ENCODE measurements at places on chromosomes 5 and 9. TPM values are rescaled to one million over a fixed set of nuclear protein-coding genes. Genes with fewer than 3 reads are reported as not detected.
A peak's percentile ranks its signal among the peaks of the same experiment; 100 is the strongest.

GRCh38 chr5:56585461-56585860 lies 229.9 kb upstream of the MAP3K1 start:
- peaks cover 55% of the 10 kb centered on the region for H3K27me3 ChIP-seq
- H3K4me3 ChIP-seq: no peak overlapping the region

DNA sequence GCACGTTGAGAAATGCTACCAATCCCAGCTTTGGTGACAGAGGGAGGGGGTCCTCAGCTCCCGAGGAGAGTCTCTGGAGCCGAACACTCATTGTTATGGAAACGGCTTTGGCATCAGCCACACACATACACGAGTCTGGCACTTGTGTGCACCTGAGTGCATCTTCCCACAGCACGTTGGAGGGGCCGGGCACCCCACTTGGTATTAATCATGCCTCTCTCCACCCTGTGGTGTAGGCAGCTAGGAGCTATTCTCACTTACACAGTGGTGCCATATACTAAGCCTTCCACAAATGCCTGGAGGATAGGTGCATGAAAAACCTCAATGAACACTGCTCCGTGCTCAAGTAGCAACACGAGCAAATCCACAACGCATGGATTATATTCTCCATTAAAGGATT lies 133.9 kb upstream of the PANK3 start:
- peak overlapping the region; percentile 88 for H3K27ac ChIP-seq
- H3K4me3 ChIP-seq: no peak overlapping the region
- H3K36me3 ChIP-seq: no peaks in the 10 kb centered on the region
- peak; percentile 4 for DNase-seq
- peaks cover 27% of the 10 kb centered on the region for H3K4me1 ChIP-seq

FBXL7 gene
- total RNA-seq: 8.7 TPM

GRCh38 chr5:168303393-168304025 lies 12.1 kb downstream of the WWC1 start:
- H3K27me3 ChIP-seq: no peaks in the 10 kb centered on the region
- no peak for DNase-seq
- H3K36me3 ChIP-seq: no peaks in the 10 kb centered on the region
- no peak overlapping the region for H3K4me3 ChIP-seq

RAB3C gene
- not detected for total RNA-seq

- no peak for DNase-seq
- no peaks in the 10 kb centered on the region for H3K27me3 ChIP-seq
- peaks cover 25% of the 10 kb centered on the region for H3K36me3 ChIP-seq
- peaks cover 1% of the 10 kb centered on the region for H3K4me1 ChIP-seq
These were observed 68.6 kb downstream of the NLN start for GRCh38 chr5:65790371-65791163.

AQP3 gene
- total RNA-seq: not detected

DNA sequence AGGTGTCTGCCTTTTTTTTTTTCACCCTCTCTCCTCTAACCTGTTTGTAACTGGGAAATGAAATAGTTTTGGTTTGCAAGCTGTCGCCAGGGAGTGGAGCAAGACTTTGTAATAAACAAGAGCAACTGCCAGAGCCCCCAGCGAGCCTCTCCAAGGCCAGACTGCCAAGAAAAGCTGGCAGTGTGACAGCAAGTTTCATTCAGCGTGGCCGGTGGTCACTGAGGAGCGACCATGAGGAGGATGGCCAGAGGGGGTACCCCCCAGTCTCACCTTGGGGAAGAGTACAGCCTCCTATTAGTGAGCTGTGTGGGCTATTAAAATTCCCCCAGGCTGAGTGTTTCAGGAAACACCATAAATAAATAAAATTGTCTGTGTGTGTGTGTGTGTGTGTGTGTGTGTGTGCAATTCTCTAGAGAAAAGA lies 49.9 kb downstream of the ZFAND5 start:
- H3K4me1 ChIP-seq: peaks cover 19% of the 10 kb centered on the region
- no peaks in the 10 kb centered on the region for H3K36me3 ChIP-seq
- no peak overlapping the region for H3K27ac ChIP-seq
- H3K4me3 ChIP-seq: peak overlapping the region; percentile 38
- DNase-seq: peak; percentile 67

DNA sequence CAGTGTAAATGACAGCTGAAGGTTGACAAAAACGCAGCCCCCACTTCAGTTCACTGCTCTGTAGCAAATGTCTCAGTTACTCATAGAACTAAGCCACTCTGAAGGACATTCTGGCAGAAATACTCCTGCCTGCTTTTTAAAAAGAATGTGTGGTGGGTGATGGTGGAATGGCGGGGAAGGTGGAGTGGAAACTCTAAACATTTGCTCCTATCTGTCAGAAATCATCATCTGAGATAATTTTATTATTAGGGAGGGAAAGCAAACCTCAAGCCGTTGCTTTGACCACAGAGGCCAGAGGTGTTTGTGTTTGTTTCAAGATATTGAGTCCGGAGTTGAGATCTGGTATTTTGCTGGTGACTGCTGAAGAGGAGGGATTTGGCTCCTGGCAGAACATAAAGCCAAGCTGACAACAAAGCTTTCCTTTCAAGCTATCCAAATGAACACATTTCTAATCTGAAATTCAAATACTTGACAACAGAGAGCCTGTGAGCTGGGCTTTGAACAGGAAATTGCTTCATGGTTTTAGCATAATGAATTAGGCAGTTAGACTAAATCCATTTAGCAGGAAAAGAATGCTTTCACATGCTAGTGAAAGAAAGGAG lies 362.7 kb downstream of the CSNK1G3 start:
- DNase-seq: peak; percentile 6
- H3K27me3 ChIP-seq: 0 out of 2 replicates have a peak, but pooled peaks cover 3% of the 10 kb centered on the region
- H3K27ac ChIP-seq: no peak overlapping the region
- H3K36me3 ChIP-seq: no peaks in the 10 kb centered on the region

SPATA31A5 gene
- not detected for total RNA-seq

GRCh38 chr9:30815585-30815984 lies 1568.9 kb upstream of the ACO1 start:
- no peak overlapping the region for H3K4me3 ChIP-seq
- no peaks in the 10 kb centered on the region for H3K27me3 ChIP-seq
- H3K36me3 ChIP-seq: no peaks in the 10 kb centered on the region
- H3K27ac ChIP-seq: no peak overlapping the region

DNA sequence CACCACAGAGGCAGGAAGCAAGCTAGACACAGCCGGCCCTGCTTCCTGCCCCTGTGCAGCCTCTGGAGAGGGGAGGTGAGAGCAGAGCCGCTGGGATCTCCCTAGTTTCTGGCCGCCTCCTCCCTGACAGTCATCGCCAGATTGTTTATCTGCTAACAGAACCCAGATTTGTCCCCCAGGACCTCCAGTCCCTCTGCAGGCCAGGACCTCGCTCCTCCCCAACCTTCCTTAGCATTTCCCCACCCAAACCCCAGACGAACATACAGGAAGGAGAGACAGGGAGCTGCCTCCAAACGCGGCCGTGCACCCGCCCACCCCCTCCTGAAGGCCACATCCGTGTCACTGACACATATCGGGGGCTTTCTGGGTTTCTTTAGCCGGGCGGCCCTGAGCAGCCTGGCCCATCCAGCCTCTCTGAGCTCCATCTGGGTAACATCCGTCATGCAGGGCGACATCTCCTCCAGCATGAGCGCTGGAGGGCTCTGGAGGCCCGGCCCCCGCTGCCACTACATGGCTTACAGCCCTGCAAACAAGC lies 47.5 kb downstream of the DBH start:
- no peak overlapping the region for H3K27ac ChIP-seq
- peak; percentile 26 for DNase-seq
- H3K4me1 ChIP-seq: no peaks in the 10 kb centered on the region
- peaks cover 6% of the 10 kb centered on the region for H3K27me3 ChIP-seq
- H3K4me3 ChIP-seq: no peak overlapping the region
- no peaks in the 10 kb centered on the region for H3K36me3 ChIP-seq

GRCh38 chr9:35864695-35865255 lies 5.4 kb downstream of the OR13J1 start:
- no peak overlapping the region for H3K27ac ChIP-seq
- H3K27me3 ChIP-seq: peaks cover 15% of the 10 kb centered on the region
- no peak overlapping the region for H3K4me3 ChIP-seq
- H3K36me3 ChIP-seq: no peaks in the 10 kb centered on the region

DNA sequence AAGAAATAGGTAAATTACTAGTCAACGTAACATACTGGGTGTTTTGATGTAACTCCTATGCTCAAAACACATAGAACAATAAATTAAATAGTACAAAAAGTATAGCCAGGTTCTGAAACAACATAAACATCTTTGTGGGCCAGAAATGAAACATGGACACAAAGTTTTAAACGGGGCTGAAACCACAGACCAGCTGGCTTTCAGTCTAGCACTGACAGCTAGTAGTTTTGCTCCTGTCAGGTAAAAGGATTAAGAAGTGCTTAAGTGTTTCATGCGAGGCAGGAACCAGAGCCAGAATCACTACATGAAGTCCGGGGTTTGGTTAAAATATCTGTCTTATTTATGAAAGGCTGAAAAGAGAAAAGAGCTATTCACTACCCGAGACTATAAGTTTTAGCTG lies 19.5 kb downstream of the DCAF10 start:
- no peaks in the 10 kb centered on the region for H3K27me3 ChIP-seq
- DNase-seq: no peak
- peaks cover 27% of the 10 kb centered on the region for H3K36me3 ChIP-seq
- H3K4me3 ChIP-seq: no peak overlapping the region
- no peak overlapping the region for H3K27ac ChIP-seq

DNA sequence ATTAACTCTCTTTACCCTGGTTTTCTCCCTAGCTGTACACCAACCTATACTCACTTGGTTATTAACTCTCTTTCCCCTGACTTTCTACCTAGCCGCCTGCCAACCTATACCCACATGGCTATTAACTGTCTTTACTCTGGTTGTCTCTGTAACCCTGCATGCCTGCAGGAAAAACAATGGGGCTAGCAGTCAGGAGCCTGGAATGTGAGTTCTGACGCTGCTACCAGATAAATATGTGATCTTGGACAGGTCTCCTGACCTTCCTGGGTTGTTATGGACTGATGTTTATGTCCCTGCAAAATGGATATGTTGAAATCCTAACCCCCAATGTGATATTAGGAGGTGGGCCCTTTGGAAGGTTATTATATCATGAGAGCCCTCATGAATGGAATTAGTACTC lies 119.2 kb downstream of the SMARCA2 start:
- H3K4me3 ChIP-seq: no peak overlapping the region
- no peak overlapping the region for H3K27ac ChIP-seq
- DNase-seq: peak; percentile 36
- H3K4me1 ChIP-seq: peaks cover 18% of the 10 kb centered on the region
- H3K27me3 ChIP-seq: no peaks in the 10 kb centered on the region
- no peaks in the 10 kb centered on the region for H3K36me3 ChIP-seq

- H3K27me3 ChIP-seq: peaks cover 15% of the 10 kb centered on the region
- H3K27ac ChIP-seq: no peak overlapping the region
- DNase-seq: no peak
- no peak overlapping the region for H3K4me3 ChIP-seq
- no peaks in the 10 kb centered on the region for H3K4me1 ChIP-seq
These were observed 39.6 kb upstream of the SH3PXD2B start for GRCh38 chr5:172493906-172494305.

LRRTM2 gene
- total RNA-seq: 0.11 TPM

DNA sequence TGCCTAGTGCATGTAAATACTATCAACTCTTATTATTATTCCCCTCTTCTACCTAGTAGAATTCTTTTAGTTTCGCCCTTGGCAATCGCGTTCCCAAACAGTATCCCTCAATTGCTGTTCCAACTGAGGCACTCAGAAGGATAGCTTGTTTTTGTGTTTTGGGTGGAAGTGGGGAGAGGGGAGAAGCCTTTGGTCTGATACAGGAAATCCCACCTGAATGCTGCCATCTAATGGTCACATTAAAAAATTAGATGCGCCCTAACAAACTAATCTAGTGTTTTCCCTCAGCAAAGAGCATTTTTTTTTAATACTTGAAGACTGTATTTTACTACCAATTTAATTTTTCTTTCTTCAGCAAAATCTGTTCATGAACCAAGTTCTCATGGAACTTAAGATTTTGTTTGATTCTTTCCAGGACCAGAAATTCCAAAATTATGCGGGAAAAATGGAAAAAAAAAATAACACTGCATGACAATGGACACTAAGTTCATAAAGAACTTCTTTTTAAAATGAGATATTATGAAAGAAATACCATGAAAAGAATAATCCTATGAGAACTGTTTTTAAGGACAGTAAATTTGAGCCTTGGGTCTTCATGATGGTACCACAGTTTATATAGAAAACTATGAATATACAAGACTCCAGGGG lies 22.2 kb upstream of the GLDC start:
- H3K4me1 ChIP-seq: no peaks in the 10 kb centered on the region
- no peaks in the 10 kb centered on the region for H3K27me3 ChIP-seq
- no peak overlapping the region for H3K27ac ChIP-seq
- H3K4me3 ChIP-seq: no peak overlapping the region
- peak; percentile 41 for DNase-seq

DNA sequence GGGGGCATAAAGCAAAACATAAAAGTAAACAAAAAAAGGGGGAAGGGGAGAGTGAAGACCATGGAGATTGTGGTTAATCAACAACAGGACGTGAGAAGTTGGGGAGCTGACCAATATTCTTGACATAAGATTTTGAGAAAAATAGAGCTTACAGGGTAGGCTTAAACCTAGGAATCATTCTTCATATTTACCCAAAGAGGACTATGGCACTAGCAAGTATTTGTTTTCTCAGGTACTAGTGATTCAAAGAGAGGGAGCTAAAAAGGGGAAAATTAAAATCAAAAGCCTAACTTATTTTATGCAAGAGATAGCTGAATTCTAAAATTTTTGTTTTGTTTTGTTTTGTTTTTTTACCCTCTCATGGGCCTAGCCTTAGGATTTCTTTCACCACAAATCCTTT lies 427.5 kb downstream of the PIK3R1 start:
- H3K36me3 ChIP-seq: no peaks in the 10 kb centered on the region
- no peak overlapping the region for H3K4me3 ChIP-seq
- no peak overlapping the region for H3K27ac ChIP-seq
- DNase-seq: no peak
- no peaks in the 10 kb centered on the region for H3K4me1 ChIP-seq

GRCh38 chr5:88732181-88732633 lies 150.8 kb downstream of the MEF2C start:
- peak overlapping the region; percentile 41 for H3K4me3 ChIP-seq
- peaks cover 13% of the 10 kb centered on the region for H3K4me1 ChIP-seq
- DNase-seq: peak; percentile 85
- H3K36me3 ChIP-seq: no peaks in the 10 kb centered on the region

GRCh38 chr9:109950710-109951443 lies 170.9 kb downstream of the PALM2AKAP2 start:
- no peaks in the 10 kb centered on the region for H3K27me3 ChIP-seq
- no peak overlapping the region for H3K4me3 ChIP-seq
- H3K27ac ChIP-seq: no peak overlapping the region
- 0 out of 2 replicates have a peak, but pooled peaks cover 4% of the 10 kb centered on the region for H3K36me3 ChIP-seq

IFNA13 gene
- not detected for total RNA-seq

- H3K4me3 ChIP-seq: no peak overlapping the region
- no peak overlapping the region for H3K27ac ChIP-seq
These were observed 29.4 kb downstream of the ANKRD34B start for GRCh38 chr5:80540691-80541090.

GRCh38 chr9:120104771-120105170 lies 475.2 kb downstream of the CDK5RAP2 start:
- no peaks in the 10 kb centered on the region for H3K36me3 ChIP-seq
- H3K27me3 ChIP-seq: no peaks in the 10 kb centered on the region
- no peak overlapping the region for H3K27ac ChIP-seq

GRCh38 chr5:68467794-68468193 lies 252.2 kb downstream of the PIK3R1 start:
- DNase-seq: no peak
- no peaks in the 10 kb centered on the region for H3K4me1 ChIP-seq
- no peaks in the 10 kb centered on the region for H3K27me3 ChIP-seq

- no peak overlapping the region for H3K27ac ChIP-seq
- H3K27me3 ChIP-seq: no peaks in the 10 kb centered on the region
- H3K4me1 ChIP-seq: peaks cover 11% of the 10 kb centered on the region
- no peaks in the 10 kb centered on the region for H3K36me3 ChIP-seq
- no peak overlapping the region for H3K4me3 ChIP-seq
- DNase-seq: no peak
These were observed 20.8 kb upstream of the COL15A1 start for GRCh38 chr9:98922721-98923435.

NMRK1 gene
- 14.4 TPM for total RNA-seq
